ENCODE measurements at places on chromosomes 1 and 21. TPM values are rescaled to one million over a fixed set of nuclear protein-coding genes. Genes with fewer than 3 reads are reported as not detected.

DNA sequence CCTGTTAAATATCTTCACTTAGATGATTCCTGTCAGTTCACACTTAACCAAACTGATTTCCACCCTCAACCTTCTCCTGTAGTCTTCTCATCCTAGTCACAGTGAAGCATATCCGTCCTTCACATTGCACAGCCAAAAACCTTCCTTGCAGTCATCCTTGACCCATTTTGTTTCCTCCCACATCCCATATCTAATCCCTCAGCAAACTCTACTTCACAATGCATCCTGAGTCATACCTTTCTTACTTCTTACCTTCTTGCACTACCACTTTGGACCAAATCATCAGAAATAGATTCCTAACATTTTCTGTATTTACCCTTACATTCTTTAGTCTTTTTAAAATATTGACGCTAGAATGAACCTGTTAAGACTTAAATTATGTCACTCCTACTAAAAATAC is 86.9 kb downstream of the OLFML2B start:
- DNase-seq: no peak

- DNase-seq: no peak
Measured at GRCh38 chr21:34930971-34931370, 118.1 kb downstream of the RUNX1 start.

DNA sequence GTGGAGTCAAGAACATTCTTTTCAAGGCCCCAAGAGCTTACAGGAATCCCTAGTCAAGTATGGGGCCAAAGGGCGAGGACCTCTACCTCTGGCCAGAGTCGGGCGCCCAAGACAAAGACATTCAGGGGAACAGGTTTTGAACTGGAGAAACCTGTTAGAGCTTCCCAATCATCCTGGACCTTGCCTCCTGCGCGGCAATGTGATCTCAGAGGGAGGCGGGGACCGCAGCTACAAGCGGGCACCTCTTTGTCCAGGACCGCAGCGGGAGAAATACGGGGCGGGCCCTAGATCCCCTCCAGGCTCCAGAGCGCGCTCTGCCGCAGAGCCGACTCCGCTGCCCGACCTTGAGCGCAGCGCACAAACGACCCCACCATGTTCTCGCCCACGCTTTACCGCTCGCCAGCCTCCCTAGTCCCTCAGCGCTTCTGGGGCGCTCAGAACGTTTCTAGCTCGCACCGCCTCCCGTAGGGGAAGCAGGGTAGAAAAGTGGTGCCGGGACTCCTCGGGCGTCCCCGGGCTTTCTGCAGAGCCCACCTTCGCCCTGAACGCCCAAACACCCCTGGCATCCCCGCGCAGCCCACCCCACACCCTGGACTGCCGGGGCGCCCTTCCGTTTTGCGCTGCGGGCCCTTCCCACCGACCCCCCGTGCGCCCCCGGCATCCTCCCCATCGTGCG is 28.1 kb downstream of the RABIF start:
- DNase-seq: no peak

DNA sequence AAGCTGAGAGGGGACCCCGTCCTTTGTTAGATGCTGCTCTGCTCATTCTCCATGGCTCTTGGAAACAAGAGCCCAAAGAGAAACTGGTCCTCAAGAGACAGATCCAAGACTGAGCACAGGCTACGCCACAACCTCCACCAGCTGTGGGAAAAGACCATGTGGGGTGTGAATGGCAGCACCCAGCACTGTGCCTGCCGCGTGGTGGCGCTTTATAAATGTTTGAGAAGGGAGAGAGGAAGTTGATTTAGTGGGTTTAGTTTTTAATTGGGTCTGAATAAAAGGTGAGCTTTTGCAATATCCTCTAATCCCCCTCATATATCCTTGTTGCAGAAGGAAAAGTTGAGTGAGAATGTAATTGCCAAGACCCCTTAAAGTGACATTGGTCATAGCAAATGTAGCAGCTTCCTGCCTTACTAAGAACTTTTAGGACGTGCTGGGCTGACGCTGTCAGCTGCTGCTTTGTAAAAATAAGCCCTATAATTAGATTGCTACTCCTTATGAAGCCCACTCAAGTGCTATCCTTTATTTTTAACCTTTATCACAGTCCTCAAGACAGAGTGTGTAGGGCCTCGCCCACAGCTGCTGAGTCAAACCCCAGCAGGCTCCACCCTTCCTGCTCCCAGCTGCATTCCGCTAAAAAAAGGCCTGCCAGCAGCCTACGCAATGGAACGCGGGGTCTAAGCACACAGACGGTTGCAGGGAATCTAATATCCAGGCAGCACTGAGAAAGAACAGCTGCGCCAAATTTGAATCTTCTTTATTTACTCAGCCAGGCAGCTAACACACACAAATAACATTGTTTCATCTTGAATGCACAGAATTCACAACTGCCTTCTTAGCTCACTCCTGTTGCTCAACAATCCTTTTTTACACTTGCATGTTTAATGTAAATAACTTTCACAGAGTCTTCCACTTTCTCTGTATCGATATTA is 47.4 kb upstream of the PRDX6 start:
- DNase-seq: peak; percentile 68

- DNase-seq: no peak
Measured at GRCh38 chr1:185409763-185410528, 92.9 kb upstream of the IVNS1ABP start.

DNA sequence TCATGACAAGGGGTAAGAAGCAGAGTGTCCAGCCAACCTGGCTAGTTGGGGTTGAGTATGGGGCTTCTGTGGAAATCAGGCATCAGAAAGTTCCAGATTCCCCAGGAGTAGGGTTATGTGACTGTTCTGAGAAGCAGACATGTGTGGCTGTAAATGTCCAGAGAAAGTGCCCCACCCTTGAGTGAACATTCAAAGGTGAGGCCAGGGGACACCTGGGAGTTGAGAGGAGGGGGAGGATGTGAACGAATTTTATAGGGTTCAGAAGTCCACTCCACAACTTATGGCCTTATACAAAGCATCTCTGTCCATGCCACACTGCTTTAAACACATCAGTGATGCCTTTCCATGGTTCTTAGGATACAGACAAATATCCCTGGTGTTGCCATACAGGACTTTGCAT is 133.3 kb downstream of the IGSF21 start:
- DNase-seq: no peak

DNA sequence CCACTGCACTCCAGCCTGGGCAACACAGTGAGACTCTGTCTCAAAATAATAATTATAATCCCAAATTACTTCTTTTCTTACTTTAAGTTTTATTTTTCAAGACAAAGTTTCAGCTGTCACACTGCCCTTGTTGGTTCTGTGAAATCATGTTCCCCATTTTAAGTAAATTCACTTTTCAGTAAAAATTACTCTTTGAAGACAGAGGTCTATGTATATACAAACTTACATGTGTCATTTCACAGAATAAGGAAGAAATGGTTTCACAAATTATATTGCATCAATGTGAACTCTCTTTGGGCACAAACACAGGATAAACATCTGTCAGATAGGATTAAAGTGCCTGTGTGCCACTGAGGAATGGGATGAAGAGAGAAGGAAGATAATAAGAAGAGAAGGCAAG is 33.1 kb upstream of the ETS2 start:
- DNase-seq: no peak

DNA sequence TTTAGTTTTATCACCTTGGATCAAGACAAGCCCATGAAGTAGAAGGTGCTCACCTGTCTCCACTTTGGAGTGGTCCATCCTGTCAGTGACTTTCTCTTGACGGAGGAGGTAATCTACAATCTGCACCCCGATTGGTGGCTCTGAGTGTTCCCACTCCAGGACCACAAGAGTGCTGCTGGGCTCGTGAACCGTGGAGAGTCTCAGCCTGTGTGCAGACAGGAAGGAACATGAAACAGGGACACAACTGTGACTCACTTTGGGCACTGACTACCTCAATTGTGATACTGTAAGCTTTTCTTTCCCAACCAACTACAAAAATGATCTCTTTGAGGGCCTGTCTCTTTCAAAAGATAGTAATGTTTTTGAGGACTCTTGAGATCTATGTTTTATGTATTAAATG is 280.2 kb downstream of the ASTN1 start:
- no peak for DNase-seq

GRCh38 chr1:78222225-78222959 is 176.6 kb downstream of the GIPC2 start:
- no peak for DNase-seq

DNA sequence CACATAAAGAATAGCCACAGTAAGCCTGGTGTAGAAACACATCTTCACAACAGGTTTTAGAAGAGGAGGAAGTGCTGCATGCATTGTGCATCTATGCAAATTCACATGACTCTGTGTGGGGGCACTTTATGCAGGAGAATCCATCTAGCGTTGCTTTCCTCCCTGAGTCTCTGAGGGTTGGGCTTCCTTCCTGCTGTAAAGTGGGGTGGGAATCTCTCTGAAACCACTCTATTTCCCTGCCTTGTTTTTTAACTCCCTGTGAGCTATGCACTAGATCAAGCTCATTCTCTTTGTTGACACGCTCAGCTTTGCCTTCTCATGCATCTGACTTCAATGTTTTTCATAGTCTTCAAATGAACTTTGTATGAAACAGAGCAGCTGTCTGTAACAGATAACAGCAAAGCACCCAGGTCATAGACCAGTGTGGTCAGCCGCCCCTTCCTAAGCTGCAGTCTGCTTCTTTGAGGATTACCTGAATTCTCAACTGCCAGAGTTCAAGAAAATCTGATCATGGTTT is 102.7 kb upstream of the DPH5 start:
- no peak for DNase-seq

DNA sequence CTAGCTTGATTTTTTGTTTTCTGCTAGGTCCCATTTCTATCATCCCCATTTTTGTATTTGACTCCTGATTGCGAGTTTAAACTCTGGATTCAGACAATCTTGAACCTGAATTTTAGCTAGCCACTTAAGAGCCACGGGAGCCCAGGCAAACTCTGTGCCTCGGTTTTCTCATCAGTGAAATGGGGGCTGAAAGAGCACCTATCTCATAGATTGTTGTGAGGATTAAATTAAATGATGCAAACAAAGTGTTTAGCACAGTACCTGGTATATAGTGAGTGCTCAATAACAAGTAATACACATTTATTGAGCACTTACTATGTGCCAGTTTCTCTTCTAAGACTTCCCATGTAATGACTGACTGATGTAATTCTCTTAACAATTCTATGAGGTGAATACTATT is 158.1 kb upstream of the POU3F1 start:
- DNase-seq: no peak

- DNase-seq: no peak
Measured at GRCh38 chr1:233598891-233599541, 14.9 kb upstream of the KCNK1 start.

DNA sequence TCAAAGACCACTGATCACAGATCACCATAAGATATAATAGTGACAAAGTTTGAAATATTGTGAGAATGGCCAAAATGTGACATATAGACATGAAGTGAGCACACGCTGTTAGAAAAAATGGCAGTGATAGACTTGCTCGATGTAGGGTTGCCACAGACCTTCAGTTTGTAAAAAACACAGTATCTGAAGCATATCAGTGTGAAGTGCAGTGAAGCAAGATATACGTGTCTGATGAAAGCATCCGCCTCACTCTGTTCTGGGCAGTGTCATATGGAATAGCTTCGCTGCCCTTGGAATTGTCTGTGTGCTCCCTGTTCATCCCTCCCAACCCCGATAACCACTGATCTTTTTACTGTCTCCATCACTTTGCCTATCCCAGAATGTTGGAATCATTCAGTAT is 50.7 kb downstream of the GALNT2 start:
- DNase-seq: no peak

- DNase-seq: no peak
Measured at GRCh38 chr1:182394055-182394775, 2.6 kb upstream of the GLUL start.

DNA sequence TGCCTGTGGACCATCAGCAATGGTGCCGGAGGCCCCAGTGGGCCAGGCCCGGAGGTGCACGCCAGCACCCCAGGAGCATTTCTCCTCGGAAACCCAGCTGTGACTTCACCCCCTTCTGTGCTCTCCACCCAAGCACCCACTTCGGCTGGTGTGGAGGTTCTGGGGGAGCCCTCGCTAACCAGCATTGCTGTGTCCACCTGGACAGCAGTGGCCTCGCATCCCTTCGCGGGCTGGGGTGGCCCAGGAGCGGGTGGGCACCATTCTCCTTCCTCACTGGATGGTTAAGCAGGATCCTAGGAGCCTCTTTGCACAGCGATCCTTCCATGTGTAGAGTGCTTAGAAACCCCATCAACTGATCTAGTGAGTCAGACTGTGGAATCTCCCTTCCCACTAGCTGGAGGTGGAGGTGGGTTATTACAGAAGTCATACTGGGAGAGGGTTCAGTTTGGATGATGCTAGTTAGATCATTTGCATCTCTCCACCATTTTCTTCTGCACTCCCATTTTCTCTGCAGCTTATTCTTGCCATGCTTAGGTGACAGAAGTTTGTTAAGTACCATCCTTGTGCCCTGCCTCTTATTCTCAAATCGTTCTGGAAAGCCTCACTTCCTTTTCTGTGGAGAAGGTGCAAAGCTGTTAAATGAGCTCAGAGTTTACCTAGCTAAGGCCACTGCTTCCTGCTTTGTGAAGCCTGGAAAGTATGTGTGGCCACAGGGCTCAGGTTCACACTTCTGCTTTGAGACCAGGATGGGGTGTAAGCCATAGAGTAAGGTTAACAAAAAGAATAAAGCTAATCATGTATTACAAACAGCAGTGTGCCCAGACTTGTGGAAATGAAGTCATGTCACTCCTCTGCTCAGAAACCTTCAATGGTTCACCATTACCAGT is 32.3 kb downstream of the TBX19 start:
- no peak for DNase-seq

GRCh38 chr1:57770772-57771171 is 346.9 kb upstream of the DAB1 start:
- no peak for DNase-seq

DNA sequence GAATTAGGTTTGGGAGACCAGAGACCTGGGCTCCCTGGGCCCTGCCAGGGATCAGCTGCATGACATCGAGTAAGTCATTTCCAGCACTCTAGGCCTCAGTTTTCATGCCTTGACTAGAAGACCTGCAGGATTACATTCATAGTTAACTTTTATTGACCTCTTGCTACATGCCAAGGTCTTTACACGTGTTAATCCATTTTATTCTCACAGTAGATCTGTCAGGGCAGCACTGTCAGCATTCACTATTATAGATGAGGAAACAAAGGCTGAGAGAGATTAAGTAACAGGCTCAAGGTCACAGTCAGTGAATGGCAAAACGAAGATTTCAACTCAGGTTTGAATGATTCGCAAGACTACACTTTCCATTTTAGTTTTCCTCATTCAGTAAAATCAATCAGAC is 37.0 kb downstream of the PGM1 start:
- DNase-seq: no peak

Gene F5
- total RNA-seq: 0.85 TPM

Gene PCP4
- total RNA-seq: 5.4 TPM

Gene VCAM1
- 42.4 TPM for total RNA-seq

Gene PM20D1
- not detected for total RNA-seq

Gene FAM3B
- total RNA-seq: 1.5 TPM

Gene SPRR2B
- not detected for total RNA-seq

Gene BARHL2
- total RNA-seq: not detected
